ENCODE measurements at places on chromosomes 6 and 20.

DNA sequence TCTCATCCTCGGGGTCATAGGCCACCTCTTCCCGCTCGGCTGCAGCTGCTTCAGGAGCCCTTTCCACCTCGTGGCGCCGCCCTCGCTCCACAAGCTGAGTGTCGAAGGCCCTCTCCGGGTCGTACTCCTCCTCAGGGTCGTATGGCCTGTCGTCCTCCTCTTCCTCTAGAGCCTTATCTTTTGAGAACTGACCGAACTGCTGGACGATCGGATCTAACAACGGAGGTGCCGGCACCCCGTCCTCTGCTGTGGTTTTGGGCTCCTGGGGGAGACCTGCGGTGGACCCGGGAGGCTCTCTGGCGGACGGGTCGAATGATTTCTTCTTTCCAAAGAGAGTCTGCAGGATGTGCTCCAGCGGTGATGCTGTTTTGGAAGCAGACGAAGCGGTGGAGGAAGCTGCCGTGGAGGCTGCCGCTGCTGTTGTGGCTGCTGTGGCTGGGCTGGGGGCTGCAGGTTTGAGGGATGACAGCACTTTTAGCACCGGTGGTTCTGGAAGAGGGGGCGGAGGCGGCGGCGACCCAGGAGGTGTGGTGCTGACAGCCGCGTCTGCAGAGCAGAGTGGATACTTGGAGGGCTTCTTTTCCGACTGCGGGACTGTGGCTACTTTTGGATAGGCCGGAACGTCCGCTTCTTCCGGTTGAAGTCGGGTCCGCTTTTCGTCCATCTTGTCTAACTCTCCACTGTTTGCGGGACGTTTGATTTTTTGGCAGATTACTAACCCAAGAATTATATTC, 20.2 kb upstream of the TCFL5 start:
- no peak for DNase-seq

DNA sequence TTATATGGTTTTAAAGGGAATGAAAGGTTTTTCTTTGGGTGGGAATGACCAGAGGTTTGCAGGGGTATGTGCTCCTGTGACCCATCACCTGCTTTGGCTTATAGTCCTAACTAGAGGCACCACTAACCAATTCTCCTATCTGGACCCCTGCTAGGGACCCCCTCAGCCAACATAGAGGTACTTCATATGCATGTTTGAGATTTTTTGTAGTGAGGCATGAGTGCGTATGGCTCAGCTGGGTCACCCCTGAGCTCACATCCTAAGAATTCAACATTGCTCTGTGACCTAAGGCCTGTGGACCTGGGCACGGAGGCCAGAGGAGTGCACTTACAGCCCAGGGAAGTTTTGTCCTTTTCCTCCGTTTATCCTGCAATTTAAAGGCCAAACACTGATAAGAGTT, 68.4 kb upstream of the EEF1E1 start:
- DNase-seq = no peak

GRCh38 chr20:25055711-25056495, 2.0 kb downstream of the ACSS1 start:
- DNase-seq = no peak

DNA sequence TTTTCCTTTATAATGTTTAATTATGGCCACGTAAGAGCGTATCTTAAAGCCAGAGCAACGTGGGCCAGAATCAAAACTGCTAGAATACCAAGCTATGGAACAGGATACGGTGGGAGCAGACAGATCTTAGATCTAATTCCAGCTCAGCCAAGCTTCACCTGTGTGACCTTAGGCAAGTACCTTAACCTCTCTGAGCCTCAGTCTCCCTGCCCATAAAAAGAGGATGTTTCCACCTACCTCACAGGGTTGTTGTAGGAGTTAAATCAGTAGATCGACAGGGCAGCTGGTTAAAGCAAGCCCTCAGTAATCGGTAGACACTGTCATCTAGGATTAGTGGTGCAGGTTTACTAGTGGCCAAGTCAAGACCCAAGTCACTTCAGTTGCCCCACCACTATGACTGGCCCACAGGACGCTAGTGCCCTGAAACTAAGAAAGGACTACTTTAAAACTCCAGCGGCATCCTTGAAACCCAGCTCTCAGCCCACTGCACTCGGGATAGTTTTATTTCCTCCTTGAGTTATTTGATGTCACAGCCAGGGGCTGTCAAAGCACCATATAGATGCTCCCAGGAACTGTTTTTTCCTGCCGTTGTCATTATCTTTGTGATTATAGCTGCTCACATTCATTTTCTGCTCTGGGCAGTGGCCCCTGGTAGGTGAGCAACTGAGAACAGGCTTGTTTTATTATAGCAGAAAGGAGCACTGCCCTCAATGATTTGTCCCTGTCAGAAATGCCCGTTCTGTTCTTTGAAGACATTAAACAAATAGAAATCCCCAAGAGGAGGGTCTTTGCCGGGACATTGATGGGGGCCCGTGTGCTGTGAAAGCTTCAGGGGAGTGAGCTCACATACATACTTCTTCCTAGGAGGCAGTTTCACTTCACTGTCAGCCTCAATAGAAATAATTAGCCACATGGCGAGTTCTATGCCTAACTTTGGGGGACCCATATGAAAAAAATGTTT, 63.1 kb downstream of the ISM1 start:
- no peak for DNase-seq

DNA sequence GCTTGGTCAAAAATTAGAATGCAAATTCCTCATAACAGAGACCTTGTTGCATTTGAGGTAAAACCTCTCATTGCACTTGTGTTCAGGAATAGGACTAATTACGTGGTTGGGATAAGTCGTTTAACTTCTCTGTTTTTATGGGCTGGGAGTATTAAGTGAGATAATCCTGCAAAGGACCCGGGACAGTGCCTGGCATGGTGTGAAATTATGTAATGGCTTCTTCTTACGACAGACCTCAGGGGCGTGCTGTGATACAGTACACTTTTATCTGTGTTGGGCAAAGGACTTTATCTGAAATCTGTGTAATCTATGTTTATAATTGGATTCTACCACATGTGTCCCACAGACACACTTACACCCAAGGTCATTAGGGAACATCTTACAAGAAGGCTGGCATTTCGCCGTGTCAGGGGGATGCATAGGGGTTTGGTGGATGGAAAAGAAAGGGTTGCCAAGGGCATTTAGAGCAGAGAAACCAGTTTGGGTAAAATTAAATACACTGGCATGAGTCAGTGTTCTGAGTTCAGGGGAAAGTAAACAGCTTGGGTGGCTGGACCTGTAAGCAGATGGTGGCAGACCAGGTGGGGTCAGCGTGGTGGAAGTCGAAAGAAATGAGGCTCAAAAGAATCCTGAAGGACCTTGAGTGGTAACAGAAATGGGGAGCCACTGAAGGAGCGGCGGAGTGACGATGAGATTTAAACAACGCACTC, 17.2 kb upstream of the RTF2 start:
- DNase-seq = no peak

- no peak for DNase-seq
These were observed 311.4 kb downstream of the HACE1 start for GRCh38 chr6:104548297-104548696.

DNA sequence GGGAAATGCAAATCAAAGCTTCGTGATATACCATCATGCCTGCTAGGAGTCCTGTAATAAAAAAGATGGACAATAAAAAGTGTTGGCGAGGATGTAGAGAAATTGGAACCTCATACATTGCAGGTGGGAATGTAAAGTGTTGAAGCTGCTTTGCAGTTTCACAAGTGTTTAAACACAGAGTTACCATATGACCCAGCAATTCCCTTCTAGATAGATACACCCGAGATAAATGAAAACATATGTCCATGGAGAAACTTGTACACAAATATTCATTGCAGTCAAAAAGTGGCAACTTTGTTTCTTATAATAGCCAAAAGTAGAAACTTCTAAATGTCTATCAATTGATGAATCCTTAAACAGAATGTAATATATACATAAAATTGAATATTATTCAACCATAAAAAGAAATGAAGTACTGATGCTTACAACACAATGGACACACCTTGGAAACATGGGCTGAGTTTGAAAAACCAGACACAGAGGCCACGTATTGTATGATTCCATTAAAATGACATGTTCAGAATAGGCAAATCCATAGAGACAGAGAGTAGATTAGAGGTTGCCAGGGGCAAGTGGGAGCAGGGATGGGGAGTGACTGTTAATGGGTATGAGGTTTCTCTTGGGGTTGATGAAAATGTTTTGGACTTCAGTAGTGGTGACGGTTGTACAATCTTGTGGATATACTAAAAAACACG, 20.8 kb upstream of the ERVFRD-1 start:
- no peak for DNase-seq

DNA sequence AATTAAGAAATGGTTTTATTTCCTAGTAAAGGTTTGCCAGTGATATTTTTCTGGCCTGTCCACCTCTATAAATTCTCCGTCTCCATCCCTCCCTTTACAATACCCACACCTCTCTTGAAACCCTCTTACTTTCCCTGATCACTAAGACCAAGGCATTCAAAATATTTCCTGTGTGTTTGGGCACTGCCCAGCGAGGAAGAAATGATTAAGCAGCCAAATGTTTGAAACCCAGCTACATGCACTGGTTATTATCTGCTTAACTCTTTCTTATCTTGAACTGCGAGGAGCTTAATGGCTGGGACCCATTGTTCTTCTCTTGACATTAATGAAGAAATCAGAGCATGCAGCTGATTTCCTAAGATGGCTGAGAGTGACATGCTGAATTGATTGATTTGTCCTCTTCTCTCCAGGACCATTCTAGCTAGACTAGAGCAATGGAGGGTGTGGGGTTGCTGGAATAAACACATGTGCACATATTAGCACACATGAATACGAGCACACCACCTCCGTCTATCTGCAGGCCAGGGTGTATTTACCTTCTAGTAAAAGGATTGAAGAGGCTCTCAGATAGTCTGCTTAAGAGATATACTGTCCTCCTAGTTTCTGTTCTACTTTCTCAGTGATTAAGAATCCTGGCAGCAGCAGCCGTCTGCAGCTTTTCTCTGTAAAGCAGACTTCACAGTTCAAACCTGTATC, 46.1 kb upstream of the PRDM1 start:
- DNase-seq = no peak

All from stimulated activated CD8-positive, alpha-beta memory T cell treated with anti-CD3 and anti-CD28 coated beads, Interleukin-7, amount 100 ng/mL, for 48 hours (primary cell).